RPMI7951 (cell line): ENCODE measurements at places on chromosomes 16 and 17.
A peak's percentile ranks its signal among the peaks of the same experiment; 100 is the strongest.

DNA sequence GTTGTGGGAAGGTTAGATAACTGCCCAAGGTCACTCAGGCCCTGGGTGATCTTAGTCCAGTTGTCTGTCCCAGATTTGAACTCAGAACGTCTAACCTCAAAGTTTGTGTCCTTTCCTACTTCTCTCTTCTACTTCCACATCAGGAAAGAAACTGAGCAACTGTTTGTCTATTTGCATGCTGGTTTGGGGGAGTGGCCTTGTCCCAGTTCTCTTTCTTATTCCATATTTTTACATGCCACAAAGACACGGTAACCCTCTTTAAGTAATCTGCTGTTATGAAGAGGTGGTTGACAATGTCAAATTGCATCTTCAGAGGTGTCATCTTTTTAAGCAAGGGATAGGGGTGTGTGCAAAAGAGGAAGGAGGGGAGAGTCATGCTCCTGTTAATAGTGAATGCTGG, 432.5 kb downstream of the HS3ST3B1 start:
- DNase-seq = no peak

- DNase-seq = no peak
These were observed 30.2 kb upstream of the ABCA3 start for GRCh38 chr16:2370721-2371120.

DNA sequence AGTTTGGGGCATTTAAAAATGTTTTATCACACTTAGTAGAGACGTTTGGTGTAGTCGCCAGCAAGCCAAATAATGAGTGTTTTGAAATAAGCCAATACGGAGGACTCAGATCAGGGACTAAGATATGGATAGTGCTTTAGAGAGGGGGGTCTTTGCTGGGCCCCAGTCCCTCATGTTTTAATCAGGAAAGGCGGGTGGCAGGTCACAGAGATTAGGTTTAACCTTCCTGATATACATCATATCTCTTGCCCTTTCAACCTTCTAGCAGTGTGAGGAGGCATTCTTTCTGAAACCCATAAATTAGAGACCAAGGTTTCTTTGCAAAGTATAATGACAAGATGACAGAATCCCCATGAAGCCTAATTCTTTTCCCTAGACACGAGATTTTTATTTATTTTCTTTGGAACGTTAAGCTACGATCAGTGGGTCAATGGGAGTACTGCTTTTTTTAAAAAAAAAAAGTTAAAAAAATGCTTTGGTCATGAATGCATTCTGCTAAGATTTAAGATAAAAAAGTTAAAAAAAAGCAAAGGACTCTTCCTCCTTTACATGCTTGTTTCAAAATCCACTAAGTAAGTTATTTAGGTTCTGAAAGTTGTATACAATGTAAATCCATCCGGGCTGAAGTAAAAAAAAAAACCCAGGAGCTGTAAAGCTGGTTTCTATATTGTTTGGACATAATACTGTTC, 572.1 kb upstream of the SALL1 start:
- no peak for DNase-seq

GRCh38 chr17:64632606-64633005, 29.5 kb downstream of the SMURF2 start:
- no peak for DNase-seq

DNA sequence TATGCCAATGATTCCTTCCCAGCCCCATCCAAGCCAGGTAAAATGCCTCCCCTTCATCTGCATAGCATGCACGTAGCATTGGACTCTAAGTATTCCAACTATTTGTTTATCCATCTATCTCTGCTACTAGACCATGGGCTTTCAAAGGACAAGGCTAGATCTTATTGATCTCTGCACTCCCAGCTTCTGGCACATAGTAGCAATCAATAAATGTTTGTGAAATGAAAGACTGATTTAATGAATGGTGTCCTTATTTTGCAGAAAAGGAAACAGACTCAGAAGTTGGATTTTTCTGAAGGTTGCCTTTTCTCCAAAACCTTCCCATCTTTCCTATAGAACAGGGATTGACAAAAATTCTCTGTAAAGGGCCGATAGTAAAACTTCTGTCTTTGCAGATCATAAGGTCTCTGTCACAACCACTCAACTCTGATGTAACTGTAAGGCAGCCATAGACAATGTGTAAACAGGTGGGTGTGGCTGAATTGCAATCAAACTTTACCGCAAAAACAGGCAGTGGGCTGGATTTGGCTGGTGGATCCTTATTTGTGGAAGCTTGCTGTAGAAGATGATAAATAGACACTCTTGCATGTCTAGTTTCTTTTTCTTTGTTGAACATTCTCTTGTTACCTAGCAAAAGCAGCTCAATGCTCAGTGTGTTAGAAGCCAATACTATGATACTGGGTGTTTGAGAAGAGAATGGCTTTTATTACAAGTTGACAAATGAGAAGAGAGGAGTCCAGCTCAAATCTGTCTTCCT, 7.6 kb upstream of the CMTR2 start:
- no peak for DNase-seq

DNA sequence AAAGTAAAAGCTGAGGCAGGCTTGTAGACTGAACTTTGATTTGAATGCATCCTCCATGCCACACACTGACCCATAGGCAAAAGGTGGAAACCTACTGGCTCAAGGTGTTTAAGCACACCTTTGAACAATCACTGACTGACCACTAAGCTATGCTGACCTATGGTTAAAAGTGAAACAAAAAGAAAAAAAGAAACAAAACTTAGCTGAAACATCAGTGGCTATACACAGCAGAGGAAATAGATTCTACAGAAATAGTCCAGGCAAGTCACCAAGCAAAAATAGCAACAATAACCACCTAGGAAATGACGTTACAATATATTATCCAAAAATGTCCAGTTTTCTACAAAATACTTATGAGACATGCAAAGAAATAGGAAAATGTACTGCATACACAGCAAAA, 60.2 kb downstream of the RPGRIP1L start:
- no peak for DNase-seq

DNA sequence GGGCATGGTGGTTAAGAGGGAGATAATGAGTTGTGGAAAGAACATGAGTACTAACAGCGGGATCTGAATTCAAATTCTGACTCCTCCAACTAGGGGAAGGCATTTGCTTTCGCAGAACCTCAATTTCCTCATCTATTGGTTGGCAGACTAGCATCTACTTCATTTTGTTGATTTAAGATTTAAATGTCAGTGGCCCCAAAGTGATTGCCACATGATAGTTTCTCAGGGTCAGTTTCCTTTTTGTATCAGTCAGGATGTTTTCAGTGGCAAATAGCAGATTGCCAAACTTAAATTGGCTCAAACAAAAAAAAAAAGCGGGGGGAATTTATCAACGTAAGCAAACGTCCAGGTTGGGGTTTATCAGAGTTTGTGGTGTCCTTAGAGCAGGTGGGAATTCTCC, 25.1 kb upstream of the NOS2 start:
- DNase-seq = no peak

- no peak for DNase-seq
These were observed 967 bp upstream of the CDH15 start for GRCh38 chr16:89170346-89171215.

DNA sequence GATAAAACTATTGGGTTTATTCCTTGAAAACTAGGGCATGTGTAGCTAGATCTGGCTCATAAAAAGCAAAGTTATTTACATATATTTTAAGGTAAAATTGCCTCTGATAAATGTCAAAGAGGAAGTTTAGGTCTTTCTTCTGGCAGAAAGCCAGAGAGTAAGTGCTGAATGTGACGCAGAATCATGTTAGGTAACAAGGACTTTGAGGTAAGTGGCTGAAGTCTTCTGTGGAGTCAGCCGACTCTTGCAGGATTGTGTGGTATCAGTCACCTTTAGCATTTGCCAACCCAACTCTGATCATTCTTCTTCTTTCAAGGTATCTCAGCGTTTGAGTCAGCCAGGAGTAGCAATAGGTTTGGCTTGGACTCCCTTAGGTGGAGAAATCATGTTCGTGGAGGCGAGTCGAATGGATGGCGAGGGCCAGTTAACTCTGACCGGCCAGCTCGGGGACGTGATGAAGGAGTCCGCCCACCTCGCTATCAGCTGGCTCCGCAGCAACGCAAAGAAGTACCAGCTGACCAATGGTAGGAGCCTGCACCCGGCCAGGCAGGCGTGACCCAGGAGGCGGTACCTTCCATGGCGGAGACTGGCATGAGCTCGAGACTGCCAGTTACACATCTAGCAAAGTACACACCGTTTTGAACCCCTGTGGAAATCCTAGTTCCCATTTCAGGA, 37.9 kb downstream of the SIAH1 start:
- DNase-seq = no peak

DNA sequence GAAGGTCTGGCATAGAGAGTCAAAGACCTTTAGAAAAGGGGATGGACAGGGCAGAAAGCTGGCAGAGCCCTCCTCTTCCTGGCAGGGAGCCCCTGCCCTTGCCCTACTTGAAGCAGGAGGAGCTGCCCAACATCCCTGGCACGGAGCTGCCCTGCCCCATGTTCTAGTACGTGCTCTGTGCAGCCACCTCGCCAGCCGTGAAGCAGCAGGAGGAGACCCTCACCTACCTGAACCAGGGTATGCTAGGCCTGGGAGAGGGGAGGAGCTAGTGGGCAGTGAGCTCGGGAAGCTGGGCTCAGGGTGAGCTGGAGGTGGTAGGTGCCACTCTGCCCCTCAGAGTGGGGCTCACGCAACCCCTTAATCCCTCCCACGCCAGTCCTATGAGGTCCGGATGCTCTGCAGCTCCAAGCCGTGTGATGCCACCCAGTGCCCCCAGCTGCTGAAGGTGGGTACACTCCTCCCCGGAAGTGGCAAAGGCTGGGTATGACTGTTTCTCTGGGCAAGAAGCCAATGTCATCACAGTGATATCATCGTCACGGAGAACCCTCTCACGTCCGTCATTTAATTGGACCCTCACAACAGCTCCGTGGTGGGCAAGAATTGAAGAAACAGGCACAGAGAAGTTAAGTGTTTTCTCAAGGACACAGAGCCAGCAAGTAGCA, 12.7 kb upstream of the STAC2 start:
- DNase-seq = peak; percentile 68

GRCh38 chr17:67942810-67943209, 53.5 kb downstream of the C17orf58 start:
- DNase-seq = peak; percentile 0

DNA sequence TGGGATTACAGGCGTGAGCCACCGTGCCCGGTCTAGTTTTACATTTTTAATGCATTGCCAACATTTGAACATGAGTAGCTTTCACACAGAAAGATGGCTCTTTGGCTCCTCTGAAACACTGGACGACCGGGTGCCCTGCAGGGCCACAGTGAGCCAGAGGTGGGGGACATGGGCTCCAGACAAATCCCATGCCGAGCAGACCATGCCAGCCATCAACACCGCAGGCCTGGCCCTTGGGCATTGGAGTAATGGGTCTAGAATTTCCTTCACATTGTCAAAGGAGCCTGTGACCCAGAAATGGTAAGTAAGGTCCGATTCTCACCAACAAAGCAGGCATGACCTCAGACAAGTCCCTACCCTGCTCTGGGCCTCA, 21.4 kb upstream of the MPRIP start:
- no peak for DNase-seq

- no peak for DNase-seq
These were observed 50.0 kb upstream of the AKAP1 start for GRCh38 chr17:57034807-57035754.
